ENCODE measurements at places on chromosomes 7 and 10.

GRCh38 chr10:79559726-79560125 lies 481 bp downstream of the SFTPA2 start:
- no peak for DNase-seq

DNA sequence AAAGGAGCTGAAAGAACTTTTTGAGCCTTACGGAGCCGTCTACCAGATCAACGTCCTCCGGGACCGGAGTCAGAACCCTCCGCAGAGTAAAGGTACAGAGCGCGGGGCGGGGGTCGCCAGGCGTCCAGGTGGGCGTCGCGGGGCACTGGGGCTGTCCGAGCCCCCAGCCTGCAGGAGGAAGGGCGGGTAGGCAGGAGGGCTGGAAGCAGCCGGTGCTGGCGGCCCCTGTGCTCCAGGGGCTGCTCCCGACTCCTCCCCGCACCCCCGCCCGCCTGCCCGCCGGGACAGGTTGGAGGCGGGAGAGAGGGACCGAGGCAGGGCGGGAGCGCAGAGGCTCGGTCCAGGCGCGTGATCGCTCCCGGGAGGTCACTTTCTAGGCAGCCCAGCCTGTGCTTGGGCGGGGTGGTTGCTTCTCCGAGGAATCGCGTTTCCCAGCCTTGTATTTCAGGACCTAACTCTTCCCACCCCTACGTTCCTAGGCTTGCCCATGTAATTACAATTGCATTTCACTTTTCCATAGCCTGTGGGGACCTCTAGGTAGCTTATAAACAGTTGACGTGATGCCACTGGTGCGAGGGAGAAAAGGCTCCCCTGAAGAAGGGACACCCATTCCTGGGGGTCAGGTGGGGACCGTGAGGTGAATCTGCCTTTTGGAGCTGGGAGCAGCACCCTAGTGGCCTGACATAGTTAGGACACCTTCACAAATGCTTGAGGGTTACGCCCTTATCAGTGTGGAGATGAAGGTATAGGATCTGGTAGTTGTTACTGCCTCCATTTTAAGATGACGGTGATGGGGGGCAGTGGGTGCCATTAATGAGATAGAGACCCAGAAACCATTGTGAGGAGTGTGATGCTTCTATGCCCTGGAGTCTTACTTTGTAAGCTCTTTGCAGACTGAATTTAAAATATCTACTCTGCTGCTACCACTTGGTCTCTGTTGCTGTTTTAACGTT lies 148.2 kb downstream of the CELF2 start:
- no peak for DNase-seq

DNA sequence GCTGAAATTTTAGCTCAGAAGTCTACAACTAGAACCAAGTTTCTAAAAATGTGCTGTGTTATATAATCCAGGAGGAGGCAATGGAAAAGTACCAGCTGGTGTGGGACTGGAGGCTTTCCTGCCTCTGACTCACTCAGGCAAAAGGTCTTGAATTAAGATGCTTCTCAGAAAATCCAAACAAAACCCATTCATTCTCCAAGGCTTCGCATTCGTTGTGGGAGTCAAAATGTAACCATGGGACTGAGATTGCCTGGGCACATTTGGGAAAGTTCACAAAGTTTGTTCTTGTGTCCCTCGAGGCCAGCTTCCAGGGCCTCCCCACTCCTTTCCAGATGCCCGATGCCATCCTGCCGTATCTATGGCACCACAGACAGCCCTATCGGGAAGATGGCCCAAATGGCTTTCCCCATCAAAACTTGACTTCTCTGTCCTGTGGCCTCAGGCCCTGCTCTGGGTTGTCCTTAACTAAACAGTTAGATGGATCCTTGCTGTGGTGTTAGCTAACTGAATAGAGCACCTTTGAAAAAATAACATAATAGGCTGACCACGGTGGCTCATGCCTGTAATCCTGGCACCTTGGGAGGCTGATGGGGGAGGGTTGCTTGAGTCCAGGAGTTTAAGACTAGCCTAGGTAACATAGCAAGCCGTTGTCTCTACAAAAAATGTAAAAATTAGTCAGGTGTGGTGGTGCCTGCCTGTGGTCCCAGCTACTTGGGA lies 180.5 kb downstream of the PFKFB3 start:
- no peak for DNase-seq

DNA sequence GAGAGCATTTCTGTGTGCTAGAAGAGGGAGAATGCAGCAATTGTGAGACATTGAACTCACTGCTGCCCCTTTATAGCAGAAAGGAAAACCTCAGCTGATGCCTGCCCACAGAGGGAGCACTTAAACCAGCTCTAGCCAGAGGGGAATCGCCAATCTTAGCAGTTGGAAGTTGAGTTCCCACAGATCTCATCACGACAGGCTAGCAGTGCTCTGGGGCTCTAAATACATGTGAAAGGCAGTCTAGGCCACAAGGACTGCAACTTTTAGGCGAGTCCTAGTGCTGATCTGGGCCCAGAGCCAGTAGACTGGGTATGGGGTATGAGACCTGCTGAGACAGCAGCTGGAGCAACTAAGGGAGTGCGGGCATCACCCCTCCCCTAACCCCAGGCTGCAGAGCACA lies 25.2 kb upstream of the PRR15 start:
- no peak for DNase-seq

DNA sequence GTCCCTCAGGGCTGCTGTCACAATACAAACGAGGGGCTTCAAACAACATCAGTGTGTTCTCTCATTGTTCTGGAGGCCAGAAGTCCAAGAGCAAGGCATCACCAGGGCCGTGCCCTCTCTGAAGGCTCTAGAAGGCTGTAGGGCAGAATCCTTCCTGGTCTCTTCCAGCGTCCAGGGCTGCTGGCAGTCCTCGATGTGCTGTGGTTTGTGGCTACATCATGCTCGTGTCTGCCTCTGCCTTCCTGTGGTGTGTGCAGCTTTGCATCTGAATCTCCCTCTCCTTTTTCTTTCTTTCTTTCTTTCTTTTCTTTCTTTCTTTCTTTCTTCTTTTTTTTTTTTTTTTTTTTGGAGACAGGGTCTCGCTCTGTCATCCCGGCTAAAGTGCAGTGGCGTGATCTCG lies 103.5 kb downstream of the INSYN2A start:
- no peak for DNase-seq

DNA sequence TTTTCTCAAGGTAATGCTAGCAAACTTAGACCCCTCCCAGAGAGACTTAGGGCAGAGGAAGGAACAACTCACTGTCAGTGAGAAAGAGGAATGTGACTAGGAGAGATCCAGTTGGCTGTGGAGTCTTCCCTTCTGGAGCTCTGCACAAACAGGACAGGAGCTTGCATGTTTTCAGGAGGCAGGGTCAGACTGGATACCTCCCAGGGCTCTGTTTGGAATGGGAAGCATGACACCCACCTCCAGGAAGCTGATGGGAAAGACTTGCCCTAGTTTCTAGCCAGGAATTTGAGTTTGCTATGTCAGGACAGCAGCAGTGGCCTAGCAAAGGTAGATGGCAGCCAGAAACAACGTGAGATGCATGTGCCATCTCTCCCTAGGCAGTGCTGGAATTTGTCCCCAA lies 40.6 kb downstream of the GHRHR start:
- no peak for DNase-seq

DNA sequence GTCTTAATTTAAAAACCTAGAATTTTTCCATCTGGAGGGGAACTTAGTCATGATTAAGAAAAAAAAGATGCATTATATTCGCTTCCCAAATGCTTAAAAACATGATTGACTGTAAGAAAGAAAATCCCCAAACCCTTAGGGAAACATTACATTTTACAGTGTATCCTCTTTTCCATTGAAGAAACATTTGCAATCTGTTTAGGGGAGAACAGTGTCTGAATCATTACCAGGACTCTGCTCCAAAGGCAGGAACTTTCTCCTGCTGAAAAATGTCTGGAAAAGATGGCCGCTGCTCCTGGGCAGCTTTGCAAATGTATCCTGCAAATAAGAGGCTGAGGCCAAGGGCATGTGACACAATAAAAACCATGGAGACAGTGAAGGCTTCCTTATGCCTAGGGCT lies 173.7 kb downstream of the BUB3 start:
- no peak for DNase-seq

DNA sequence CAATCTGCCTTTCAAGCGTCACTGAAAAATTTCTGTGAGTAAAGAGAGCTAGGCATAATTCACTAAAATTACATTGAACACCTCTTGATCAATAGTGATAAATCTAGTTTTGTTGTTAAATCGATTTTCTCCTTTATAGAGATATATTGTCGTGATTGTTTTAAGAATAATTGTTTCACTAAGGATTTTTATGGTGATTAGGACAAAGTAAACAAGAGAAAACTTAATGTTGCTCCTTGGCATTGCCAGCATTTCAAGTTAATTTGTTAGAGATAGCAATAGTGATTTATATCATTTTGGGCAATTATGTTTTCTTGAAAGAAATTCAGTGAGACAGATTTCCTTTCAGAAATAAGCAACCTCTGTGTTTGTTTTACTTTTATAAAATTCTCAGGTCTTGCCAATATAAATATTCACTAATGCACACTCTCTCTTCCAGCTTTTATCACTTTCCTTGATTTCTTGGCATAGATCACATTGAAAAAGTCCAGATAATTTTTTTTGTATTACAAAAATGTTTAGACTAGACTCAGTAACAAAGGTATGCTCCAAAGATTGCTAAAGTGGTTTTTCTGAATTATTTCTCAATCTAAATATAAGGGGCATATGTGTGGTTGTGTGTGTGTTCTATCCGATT lies 538.7 kb downstream of the TFEC start:
- no peak for DNase-seq

DNA sequence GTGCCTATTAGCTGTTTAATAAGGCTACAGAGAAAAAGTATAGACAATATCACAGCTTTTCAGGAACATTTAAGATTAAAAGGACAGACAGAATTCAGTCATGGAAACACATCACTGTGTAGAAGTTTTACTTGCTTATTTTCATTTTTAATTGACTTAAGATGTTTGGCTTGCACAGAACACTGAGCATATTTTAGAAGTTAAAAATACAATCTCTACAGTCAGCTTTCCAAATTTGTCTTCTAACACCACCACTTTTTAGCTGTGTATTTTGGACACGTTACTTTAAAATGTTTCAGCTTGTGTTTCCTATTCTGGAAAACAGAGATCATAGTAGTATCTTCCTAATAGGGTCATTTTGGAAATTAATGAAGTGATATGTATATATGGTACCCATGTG lies 11.8 kb downstream of the CFAP69 start:
- DNase-seq, result no peak
